ENCODE measurements at places on chromosomes 12 and 14.

- peak; percentile 75 for DNase-seq
Observed at GRCh38 chr14:105180592-105181548, at the start of gene NUDT14. Gene NUDT14, minus strand, starts transcription at chr14:105181312. Its CDS starts 103 bp downstream, at chr14:105181209.

DNA sequence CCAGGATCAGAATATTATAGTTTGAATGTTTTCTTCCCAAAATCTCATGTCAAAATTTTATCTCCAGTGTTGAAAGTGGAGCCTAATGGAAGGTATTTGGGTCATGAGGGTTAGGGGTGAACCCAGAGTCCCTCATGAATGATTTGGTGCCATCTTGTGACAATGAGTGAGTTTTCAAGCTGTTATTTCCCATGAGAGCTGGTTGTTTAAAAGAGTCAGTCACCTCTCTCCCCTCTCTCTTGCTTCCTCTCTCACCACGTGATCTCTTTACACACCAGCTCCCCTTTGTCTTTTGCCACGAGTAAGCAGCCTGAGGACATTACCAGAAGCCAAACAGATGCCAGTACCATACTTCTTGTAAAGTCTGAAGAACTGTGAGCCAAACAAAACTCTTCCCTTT is 561.6 kb downstream of the RERGL start:
- DNase-seq = peak; percentile 51

GRCh38 chr12:49604856-49605255 is 583 bp downstream of the FAM186B start:
- no peak for DNase-seq

- peak; percentile 76 for DNase-seq
Observed at GRCh38 chr14:100159865-100160533, 554 bp upstream of the DEGS2 start.

DNA sequence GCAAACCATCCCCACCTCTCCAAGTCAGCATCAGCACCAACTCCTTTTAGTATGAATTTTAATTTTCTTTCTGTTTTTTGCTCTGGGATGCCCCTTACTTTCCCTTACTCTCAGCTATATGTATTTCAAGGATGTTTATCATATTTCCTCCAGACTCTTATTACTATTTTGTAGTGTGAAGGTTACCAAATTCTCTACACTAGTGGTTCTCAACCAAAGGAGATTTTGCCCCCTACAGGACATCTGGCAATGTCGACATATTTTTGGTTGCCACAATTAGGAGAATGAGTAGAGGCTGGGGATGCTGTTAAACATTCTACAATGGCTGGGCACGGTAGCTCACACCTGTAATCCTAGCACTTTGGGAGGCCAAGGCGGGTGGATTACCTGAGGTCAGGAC is 29.1 kb upstream of the SOS2 start:
- DNase-seq = peak; percentile 59

- DNase-seq = no peak
Observed at GRCh38 chr14:80325688-80326087, 114.4 kb upstream of the DIO2 start.

GRCh38 chr12:52193991-52194390 is 2.2 kb upstream of the KRT80 start:
- no peak for DNase-seq

GRCh38 chr12:130965214-130965613 is 11.5 kb downstream of the ADGRD1 start:
- no peak for DNase-seq

DNA sequence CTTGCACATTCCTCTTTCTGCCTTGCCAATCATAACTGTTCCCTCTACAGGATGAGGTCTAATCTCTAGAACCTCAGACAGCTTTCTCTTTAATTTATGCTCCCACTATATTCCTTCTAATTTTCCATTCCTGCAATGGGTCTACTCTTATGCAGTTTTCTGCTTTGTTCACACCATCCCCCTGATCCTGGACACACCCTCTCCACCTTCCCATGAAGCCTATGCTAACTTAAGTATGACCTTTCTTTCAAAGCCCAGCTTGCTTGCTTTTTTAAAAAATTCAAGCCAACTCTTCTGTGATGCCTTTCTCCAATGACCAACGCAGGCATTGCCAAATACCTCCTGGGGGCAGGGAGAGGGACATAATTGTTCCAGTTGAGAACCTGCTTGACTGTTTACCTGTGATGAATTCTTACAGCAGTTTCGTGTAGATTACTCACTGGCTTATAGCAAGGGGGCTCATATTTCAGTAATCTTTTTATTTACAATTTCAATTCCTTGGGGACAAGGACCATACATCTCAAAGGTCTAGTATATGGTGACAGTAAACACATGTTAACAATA is 7.8 kb downstream of the SLC38A1 start:
- DNase-seq = no peak

- no peak for DNase-seq
Observed at GRCh38 chr14:101110729-101111619, 207.5 kb upstream of the RTL1 start.

- peak; percentile 72 for DNase-seq
Observed at GRCh38 chr14:90815822-90816662, at the start of gene TTC7B. Gene TTC7B, minus strand, starts transcription at chr14:90816430. Its CDS starts 135 bp downstream, at chr14:90816295.

GRCh38 chr12:7019043-7019569 is 830 bp upstream of the LPCAT3 start:
- DNase-seq = peak; percentile 23

GRCh38 chr14:105445901-105446845 is 26.5 kb downstream of the MTA1 start:
- DNase-seq = no peak

DNA sequence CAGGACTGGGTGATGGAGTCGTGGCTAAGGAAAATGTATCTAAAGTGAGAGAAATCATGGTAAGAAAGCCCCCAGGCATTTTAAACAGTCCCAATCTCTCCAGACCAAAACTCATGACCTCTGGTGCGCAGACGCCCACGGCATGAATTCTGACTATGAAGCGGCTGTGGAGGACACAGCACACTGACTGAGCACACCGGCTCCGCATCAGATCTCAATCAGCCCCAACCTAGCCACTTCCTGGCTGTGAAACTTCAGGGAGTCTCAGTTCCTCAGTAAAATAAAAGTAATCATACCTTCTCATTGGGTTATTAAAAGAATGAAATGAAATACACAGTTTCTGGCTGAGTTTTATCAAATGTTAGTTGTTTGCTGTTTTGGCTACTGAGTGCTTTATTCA is 38.7 kb downstream of the SETD3 start:
- DNase-seq = no peak

GRCh38 chr14:74927225-74927624 is 4.2 kb upstream of the RPS6KL1 start:
- no peak for DNase-seq

GRCh38 chr14:105313381-105314286 is 914 bp upstream of the PACS2 start:
- DNase-seq = peak; percentile 75

- no peak for DNase-seq
Observed at GRCh38 chr14:48983351-48983888, 602.8 kb downstream of the RPS29 start.

- DNase-seq = no peak
Observed at GRCh38 chr12:112239881-112240280, 114.5 kb downstream of the TRAFD1 start.

DNA sequence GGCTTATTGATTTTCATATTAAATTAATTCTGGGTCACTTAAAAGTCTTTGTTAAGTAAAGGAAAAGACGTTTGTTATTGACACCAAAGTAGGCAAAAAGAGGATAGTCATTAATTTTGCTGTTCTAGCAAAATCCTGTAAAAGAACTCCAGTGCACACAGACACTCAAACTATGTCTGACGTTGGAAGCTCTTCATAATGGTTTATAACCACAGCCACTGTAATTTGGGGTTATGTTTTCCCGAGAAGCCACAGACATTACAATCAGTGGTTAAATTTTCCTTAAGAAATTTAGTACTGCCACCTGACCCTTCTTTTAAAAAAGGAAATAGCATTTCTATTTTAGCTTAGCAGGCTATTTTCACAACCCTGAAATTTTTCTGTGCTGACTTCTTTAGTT is 267.5 kb downstream of the CCDC91 start:
- no peak for DNase-seq

GRCh38 chr14:31204593-31205534 is 2.7 kb downstream of the HECTD1 start:
- DNase-seq = no peak

DNA sequence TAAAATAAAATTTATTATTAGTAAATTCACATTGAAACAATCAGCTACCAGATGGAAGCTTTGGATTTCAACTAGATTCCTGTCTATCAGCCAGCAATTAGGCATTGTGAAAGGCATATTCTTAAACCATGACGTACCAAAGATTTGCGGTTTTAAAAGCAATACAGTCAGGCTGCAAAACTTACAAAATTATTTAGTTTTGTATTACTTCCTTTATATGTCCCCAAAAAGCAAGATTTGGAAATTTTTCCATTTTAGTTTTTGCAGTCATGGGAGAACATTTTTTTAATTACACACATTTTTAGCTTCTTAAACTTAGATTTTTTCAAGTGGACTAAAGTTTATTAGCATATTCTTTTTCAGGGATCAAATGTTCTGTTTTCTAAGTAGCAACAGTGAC is 225.0 kb upstream of the KITLG start:
- DNase-seq = no peak

DNA sequence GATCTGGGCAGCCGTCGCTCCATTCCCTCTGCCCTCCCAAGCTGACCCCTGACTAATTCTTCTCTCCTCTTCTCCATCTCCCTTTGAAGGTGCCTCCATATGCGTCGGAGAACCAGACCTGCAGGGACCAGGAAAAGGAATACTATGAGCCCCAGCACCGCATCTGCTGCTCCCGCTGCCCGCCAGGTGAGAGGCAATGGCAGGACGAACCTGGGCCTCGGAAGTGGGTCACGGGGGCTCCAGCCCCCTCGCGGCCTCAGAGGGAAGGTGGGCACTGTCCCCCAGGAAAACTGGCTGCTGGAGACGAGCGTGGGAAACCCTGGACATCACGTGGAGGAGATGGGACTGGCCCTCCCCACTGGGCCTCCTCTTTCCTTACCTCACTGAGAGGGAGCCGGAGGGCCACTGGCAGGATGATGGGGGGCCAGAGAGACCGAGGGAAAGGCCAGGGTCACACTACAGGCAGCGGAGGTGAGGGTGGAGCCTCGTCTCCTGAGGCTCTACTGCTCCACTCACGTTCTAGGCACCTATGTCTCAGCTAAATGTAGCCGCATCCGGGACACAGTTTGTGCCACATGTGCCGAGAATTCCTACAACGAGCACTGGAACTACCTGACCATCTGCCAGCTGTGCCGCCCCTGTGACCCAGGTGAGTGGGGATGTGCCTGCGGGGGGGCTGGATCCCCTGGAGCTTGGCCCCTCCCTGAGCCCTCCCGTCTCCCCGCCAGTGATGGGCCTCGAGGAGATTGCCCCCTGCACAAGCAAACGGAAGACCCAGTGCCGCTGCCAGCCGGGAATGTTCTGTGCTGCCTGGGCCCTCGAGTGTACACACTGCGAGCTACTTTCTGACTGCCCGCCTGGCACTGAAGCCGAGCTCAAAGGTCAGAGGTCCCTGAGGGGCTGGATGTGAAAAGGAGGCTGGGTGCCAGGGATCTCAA is 806 bp downstream of the LTBR start:
- DNase-seq = no peak

- DNase-seq = no peak
Observed at GRCh38 chr12:29103539-29103974, 45.5 kb upstream of the FAR2 start.

DNA sequence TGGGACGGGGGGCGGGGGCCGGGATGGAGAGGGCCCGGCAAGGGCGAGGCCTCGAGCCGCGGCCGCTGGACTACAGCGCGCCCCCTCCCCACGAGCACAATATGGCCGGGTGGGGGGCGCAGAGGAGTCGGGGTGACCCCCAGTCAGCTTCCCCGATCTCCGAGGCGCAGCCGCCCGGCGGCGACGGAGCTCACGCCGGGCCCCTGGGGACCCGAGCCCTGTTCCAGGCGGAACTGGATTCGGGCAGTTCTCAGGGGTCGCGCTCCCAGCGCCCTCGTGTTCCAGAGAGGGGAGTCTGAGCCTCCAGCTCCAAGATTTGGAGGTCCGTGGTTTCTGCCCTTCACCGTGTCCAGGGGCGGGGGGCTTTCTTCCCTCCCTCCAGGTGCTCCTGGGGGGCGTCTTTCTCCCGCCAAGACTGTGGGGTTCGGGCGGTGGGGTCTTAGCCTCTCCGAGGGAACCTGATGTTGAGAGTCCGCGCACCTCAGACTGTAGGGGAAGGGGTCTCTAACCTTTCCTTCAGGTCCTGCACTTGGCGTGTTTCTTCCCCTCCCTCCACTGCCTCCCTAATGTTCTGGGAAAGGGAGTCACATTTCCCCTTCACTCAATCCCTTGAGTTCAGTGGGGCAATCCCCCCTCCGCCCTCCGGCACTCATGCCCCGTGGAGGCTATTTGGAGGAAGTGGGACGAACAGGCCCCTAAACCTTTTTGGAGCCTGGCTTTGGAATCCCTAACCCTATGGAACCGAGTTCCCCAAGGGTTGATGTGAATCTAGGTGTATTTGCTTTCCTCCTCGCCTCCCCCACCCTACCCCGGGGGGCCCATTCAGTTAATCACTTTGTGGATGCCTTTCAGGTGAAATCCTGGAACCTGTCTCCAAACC is 584 bp downstream of the ACVR1B start:
- peak; percentile 67 for DNase-seq

- DNase-seq = peak; percentile 93
Observed at GRCh38 chr12:69284131-69284530, 44.8 kb downstream of the CPSF6 start.

DNA sequence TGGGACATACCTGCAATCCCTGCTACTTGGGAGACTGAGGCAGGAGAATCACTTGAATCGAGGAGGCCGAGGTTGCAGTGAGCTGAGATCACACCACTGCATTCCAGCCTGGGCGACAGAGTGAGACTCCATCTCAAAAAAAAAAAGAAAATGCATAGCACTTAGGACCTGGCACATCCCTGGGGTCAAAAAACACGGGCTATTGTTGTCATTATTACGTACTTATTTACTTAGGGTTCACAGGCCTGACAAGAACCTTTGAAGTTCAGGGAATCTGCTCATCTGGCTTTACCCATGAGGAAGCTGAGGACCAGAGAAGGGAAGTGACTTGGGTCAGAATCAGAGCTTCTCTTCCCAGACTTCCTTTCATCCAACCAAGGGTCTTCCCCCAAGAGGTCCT is 35.2 kb downstream of the SMUG1 start:
- DNase-seq = no peak

- no peak for DNase-seq
Observed at GRCh38 chr12:130336723-130337487, 782 bp upstream of the PIWIL1 start.

DNA sequence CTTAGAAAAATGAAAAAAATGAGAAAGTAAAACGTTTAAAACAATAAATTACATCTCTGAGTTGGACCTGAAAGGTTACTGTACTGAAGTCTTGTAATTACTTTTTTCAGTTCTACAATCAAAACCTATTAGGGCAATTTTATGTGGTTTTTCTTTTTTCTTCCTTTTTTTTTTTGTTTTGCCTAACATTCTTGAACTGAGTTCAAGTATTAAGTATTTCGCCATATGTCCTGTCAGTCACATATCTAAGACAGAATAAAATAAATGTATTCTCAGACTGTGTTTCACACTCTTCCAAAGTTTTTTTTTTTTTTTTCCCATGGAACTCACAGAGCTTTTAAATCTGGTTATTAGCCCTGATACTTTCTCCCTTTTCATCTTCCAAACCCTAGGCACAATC is 172.0 kb downstream of the BCAT1 start:
- no peak for DNase-seq

Data from GM23338 (cell line).